ENCODE measurements at places on chromosomes 1 and 21.

- no peak for DNase-seq
These were observed 157.2 kb upstream of the TMEM51 start for GRCh38 chr1:14996133-14997050.

- no peak for DNase-seq
These were observed 31.0 kb downstream of the PSMG1 start for GRCh38 chr21:39152271-39152670.

GRCh38 chr1:44602634-44603628, 71.3 kb downstream of the TMEM53 start:
- no peak for DNase-seq

DNA sequence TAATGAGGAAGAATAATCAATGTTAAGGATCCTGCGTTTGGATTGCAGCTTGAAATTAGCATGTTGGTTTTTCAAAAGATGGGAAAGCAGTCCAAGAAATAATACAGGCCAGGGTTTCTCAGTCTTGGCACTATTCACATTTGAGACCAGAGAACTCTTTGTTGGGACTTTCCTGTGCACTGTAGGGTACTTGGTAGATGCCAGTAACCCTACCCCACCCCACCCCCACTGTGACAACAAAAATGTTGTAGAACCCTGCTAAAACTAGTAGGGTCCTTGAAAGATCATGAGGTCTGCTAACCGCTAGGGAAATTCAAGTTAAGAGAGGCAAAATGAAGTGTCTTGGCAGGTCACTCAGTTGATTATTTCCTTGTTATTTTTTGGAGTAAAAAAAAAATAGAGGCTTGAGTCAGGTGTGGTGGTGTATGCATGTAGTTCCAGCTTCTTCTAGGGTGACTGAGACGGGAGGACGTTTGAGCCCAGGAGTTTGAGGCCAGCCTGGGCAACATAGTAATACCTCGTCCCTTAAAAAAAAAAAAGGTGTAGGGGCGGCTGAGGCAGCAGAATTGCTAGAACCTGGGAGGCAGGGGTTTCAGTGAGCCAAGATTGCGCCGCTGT, 53.3 kb downstream of the SPEN start:
- DNase-seq, result no peak

- DNase-seq, result no peak
These were observed 26.8 kb downstream of the RSPH1 start for GRCh38 chr21:42469272-42469671.

- DNase-seq, result no peak
These were observed 14.2 kb downstream of the AADACL3 start for GRCh38 chr1:12730156-12730555.

- DNase-seq, result no peak
These were observed 66.1 kb downstream of the TTC3 start for GRCh38 chr21:37139154-37139553.

Measured in T-helper 17 cell (primary cell).